ENCODE measurements at places on chromosomes 16 and 17.
A peak's percentile ranks its signal among the peaks of the same experiment; 100 is the strongest.

GRCh38 chr16:56869513-56870275 is 4.7 kb downstream of the SLC12A3 start:
- no peak for DNase-seq

- no peak for DNase-seq
These were observed 308.3 kb upstream of the CDH5 start for GRCh38 chr16:66058172-66058691.

GRCh38 chr17:38507436-38507835 is 79.2 kb downstream of the ARHGAP23 start:
- DNase-seq = no peak

DNA sequence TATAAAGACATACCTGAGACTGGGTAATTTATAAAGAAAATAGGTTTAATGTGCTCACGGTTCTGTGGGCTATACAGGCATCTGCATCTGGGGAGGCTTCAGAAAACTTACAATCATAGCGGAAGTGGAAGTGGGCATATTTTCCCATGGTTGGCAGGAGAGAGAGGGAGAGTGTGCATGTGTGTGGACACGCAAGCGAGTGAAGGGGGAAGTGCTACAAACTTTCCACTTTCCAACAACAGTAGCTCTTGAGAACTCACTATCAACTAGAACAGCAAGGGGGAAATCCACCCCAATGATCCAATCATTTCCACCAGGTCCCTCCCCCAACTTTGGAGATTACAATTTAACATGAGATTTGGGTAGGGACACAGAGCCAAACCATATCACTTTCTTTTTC is 11.1 kb downstream of the TAOK1 start:
- no peak for DNase-seq

- no peak for DNase-seq
These were observed 1389.4 kb upstream of the GOT2 start for GRCh38 chr16:60123392-60124023.

DNA sequence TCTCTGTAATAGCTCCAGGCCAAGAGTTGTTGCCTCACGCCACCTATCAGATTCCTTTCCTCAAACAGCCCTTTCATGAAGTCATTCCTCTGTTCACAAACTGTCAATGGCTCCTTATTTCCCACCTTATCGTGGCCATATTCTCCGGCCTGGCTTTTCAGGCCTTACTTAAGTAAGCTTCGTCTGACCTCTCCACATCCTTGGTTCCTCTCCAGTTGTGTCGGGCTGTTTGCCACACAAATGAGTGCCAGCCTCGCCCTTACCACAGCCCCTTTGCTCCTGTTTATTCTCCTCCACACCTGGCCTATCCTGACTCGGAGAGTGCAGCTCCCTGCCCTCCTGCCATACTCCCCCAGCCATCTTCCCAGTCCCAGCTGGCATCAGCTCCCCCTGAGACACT is 2.0 kb downstream of the TP53I13 start:
- no peak for DNase-seq

- DNase-seq = no peak
These were observed 79.8 kb downstream of the TBC1D16 start for GRCh38 chr17:79955691-79956440.

DNA sequence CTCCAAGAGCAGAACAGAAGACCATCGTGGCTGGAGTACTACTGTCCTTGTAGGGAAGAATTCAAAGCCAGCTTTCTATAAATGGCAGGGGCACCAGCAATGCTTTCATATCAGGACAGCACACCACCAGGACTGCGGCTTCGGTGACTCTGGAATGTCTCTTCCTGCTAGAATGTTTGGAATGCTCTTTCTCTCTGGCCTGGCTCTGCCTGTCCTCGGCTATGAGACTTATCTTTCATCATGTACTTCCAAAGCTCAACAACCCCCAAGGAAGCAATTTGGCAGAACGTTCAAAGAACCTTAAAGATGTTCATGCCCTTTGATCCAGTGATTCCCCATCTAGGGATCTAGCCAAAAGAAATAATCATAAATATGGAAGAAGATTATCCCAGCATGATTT is 52.7 kb upstream of the NOG start:
- DNase-seq = no peak

GRCh38 chr17:44786551-44787081 is 27.8 kb downstream of the ADAM11 start:
- peak; percentile 62 for DNase-seq

GRCh38 chr17:58694302-58694701 is 1.9 kb downstream of the RAD51C start:
- no peak for DNase-seq

GRCh38 chr16:63183743-63184142 is 1147.5 kb upstream of the CDH8 start:
- DNase-seq = no peak

DNA sequence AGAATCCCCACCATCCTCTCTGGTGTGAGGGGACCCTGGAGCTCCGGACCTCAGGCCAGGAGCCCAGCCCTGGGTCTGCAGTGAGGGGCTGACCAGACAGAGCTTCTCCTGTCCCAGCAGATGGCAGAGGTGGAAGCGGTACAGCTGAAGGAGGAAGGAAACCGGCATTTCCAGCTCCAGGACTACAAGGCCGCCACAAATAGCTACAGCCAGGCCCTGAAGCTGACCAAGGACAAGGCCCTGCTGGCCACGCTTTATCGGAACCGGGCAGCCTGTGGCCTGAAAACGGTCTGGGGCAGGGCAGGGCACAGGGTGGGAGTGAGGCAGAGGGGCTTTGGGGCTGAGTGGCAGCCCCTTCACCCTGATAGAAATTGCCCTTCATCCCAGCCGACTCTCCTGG is 527 bp downstream of the UNC45B start:
- DNase-seq = no peak

DNA sequence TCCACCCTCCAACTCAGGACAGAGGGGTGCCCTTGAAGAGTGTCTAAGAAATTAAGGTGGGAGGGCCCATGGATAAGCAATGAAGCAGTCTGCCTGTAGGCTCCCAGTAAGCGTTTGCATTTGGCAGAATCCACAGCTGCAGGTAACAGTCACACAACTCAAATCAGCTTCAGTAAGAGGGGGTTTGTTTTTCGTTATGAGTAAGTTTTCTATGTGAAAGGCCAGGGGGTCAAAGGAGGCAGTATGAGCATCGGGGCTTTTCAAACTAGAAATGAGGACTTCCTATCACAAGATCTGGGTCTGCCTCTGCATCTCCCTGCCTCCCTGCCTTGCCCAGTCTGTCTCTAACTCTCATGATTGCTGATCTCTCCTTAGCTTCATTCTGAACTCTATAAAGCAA is 128.1 kb upstream of the CCL2 start:
- DNase-seq = no peak

- DNase-seq = no peak
These were observed 543 bp downstream of the ARHGAP23 start for GRCh38 chr17:38428643-38429371.

DNA sequence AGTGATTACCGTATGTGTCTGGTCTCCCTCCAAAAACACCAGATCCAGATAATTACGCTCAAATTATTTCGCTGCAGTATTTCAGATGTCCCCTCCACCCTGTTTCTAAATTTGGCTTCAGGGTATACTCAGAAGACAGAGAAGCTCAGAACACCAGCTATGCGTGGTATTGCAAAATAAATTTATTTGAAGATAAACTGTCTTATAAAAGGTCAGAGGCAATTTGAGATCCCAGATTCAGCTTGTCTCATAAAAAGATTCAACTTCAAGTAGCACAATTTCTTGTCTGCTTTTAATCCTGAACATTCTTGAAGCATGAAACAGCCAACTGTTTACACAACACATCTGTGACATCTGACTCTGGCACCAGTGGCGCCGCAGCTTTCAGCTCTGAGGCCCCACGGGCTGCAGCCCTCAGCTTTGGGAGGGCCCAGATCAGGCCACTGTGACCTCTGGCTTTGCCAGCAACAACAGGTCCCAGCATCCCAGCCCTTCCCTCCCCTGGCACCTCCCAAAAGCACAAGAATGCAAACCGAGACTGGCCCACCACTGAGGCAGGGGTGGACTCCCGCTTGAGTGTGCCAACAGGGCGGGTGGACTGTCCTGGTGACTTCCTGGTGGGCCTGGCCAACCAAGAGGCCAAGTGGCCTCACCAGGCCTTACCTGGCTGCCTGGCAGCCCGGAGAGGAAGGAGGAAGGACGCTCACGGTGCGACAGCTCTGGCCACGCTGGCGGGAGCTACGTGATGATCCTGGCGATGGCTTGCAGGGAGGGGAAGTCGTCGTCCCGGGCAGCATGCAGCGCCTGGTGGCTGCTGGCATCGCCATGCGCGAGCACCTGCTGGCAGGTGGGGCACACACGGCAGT is 8.0 kb downstream of the SYNGR3 start:
- no peak for DNase-seq

DNA sequence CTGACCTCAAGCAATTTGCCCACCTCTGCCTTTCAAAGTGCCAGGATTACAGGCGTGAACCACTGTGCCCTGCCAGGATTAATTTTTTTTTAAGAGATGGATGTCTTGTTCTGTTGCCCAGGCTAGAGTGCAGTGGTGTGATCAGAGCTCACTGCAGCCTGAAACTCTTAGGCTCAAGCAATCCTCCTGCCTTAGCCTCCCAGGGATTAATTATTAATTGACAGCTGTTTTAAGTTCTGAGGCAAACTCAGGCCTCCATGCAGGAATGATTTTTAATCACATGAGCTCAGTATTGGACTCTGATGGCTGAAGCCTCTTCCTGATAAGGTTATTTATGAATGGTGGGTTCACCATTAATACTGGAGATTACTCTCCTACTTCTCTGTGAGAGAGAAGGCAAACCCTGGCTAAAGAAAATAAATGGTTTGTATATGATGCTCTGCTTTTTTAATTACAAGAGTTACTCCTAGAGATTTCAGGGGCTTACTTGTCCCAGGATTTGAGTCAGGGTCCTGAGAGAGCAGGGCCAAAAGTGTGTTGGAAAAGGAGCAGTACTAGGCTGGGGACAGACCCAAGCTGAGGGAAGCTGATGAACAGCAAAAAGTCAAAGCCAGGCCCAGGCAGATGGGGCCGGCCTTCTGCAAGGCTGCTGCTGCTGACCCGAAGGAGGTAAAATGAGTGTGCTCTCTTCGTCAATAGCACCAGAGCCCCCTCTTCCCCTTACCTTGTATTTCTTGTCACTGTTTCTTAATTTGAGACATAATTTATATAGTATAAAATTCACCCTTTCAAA is 56.9 kb upstream of the HAS3 start:
- DNase-seq = no peak

- DNase-seq = no peak
These were observed 158.6 kb upstream of the CDH8 start for GRCh38 chr16:62194828-62195227.

GRCh38 chr16:67164599-67165061 is at the start of gene HSF4:
Gene HSF4 (plus strand): TSS chr16:67164745. CDS start chr16:67164812, 67 bp downstream.
- no peak for DNase-seq

DNA sequence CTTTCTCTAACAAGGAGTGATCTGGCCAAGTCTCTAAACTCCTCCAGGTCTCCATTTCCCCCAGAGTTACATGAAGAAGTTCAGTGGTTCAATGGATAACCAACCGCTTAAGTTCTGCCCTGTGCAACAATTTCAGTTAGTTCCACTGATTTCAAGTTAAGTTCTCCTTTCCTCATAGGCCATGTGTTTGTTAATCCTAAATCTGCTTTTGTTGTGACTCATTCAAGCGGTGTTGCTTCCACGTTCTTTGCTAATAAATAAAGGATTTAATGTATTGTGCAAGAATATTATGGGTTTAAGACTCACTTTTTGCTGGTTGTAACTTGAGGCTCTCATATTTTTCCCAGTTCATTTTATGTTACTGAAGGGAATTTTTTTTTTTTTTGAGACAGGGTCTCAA is 36.3 kb downstream of the GNA13 start:
- no peak for DNase-seq

DNA sequence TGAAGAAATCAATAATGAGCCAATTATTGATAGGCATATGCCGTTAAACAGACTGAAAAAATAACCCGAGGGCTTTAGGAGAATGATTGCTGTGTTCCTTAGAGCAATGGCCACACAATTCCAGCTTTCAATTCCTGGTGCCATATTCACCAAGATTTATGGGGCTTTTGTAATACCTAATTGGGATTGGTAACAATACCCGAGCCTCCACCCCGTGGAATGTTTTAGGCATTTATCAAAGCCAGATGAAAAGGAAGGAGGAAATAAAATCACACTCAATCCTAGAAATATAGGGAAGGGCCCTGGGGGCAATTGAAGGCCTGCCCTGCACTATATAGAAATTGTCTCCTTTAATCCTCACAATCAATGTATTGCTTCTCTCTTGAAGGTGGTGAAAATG is 42.1 kb upstream of the MLYCD start:
- no peak for DNase-seq

DNA sequence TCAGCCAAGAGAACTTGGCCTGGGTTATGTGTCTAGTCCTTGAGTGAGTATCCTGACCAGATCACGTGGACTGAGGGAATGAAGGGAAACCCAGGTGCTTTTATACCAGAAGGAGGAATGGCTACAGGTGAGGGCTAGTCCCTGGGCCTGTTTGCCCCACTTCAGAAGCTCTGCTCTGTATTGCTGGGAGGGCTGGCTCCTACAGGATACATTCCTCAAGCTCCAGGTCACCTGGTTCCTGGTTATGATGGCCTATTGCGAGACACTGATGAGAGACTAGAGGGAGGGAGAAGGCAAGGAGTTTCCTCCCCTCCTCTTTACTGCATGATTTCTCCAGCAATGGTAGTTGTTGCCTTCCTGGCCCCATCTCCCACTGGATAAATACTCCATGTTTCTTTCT is 19.0 kb upstream of the SMG8 start:
- no peak for DNase-seq

DNA sequence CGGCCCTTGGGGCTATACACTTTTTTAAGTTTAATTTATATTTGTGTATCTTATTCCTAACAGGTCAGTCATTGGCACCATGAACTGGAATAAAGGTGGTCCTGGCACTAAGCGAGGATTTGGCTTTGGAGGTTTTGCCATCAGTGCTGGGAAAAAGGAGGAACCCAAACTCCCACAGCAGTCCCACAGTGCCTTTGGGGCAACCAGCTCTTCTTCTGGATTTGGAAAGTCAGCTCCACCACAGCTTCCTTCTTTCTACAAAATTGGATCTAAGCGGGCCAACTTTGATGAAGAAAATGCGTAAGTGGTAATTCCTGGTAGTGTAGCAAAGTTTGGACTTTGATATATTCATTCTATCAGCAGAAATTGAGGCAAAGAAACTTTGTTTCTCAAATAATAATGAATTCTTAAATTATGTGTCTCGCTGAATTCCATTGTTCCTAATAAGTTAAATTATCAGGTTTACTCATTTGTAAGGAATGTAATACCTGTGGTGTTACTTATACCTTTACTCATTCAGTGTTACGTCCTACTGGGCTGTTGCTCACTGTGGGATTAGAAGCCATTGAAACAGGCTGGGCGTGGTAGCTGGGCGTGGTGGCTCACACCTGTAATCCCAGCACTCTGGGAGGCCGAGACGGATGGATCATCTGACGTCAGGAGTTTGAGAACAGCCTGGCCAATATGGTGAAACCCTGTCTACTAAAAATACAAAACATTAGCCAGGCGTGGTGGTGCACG is 13.2 kb downstream of the DDX42 start:
- DNase-seq = no peak

GRCh38 chr17:1766382-1767135 is 4.7 kb downstream of the SERPINF1 start:
- no peak for DNase-seq
